Iris pigment epithelial cell (primary cell): ENCODE measurements at places on chromosomes 1 and 21.

DNA sequence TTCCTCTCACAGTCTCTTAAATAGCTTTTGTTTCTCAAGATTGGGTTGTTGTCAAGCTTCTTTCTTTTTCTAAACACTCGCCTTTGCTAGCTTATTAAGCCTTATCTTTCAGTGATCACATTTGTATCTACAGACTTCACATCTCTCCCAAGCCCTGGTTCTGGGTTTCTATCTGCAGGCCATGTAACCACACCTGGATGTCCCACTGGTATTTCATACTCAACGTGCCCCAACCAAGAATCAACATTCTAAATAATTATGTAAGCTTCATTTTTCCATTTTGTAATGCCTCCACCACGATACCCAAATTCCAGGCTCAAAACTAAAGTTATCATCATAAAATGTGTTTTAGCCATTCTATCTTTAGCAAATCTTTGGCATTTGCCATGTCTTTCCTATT is 372.2 kb downstream of the USH2A start:
- DNase-seq, result no peak

GRCh38 chr21:44024887-44025353 is 12.8 kb downstream of the TRAPPC10 start:
- DNase-seq, result peak; percentile 75

DNA sequence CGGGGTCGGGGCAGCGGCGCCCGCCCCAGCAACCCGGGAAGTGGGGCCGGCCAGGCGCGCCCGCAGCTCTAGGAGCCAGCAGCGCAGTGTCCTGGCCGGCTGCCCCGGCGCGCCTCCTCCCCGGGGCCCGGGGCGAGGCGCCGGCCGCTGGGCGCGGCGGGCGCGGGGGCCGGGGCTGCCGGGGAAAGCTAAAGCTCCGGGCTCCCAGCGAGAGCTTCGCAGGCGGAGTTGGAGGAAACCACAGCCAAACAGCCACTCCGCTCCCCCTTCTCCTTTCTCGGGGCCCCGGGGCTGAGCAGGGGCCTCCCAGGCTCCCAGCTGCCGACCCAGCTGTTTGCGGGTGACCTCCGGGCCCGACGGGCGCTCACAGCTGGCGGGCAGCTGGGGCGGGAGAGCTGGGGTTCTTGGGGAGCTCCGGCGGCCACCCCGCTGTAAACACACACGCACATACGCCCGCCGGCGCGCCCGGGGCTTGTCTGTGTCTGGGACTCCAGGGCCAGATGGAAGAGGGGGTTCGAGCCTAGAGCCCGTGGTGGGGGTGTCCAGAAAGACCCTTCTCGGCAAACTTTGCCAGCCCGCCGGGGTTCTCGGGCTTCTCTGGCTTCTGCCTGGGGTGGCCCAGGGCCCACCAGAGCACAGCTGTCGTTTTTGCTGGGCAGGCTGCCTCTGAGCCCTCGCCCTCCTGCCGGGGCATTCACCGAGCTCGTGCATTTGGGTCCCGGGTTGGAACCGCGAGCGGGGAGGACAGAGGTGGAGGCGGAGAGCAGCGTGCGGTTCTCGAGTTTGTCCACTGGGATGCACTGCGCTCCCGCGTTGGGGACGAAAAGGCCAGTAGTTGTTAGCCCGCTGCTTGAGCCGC is 1.5 kb downstream of the AJAP1 start:
- DNase-seq, result peak; percentile 59

GRCh38 chr21:28826569-28826968 is 166.1 kb downstream of the LTN1 start:
- peak; percentile 22 for DNase-seq

- DNase-seq, result no peak
These were observed 100.4 kb upstream of the IRF2BP2 start for GRCh38 chr1:234710381-234710780.

GRCh38 chr1:85048296-85049064 is at the start of gene MCOLN3:
TSS of gene MCOLN3 (minus strand) at chr1:85048500. CDS start at chr1:85045360, 3,140 bp downstream.
- no peak for DNase-seq

- no peak for DNase-seq
These were observed 104.2 kb downstream of the IGSF21 start for GRCh38 chr1:18211764-18212163.
